Stimulated activated CD8-positive, alpha-beta memory T cell treated with anti-CD3 and anti-CD28 coated beads, Interleukin-7, amount 100 ng/mL, for 1 hour (primary cell): ENCODE measurements at places on chromosomes 12 and 14.

GRCh38 chr14:68018598-68018997, 199.0 kb downstream of the RAD51B start:
- DNase-seq, result no peak

DNA sequence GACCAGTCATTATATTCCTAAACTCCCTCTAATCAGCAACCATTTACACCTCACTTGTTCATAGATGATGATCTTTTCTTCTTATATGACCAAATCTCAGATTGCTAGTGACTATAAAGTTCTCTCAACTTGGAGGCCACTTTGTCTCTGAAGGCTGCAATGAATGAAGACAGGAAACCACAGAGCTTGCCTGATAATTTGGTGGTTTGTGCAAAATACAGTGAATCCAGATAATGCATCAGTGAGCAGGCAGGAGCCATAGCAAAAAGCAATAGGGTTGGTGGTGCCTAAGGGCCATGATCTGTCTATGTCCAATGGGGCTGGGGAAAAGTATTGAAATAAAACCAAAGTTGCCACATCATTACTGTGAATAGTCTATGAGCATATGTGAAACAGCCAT, 123.8 kb upstream of the LRFN5 start:
- no peak for DNase-seq

DNA sequence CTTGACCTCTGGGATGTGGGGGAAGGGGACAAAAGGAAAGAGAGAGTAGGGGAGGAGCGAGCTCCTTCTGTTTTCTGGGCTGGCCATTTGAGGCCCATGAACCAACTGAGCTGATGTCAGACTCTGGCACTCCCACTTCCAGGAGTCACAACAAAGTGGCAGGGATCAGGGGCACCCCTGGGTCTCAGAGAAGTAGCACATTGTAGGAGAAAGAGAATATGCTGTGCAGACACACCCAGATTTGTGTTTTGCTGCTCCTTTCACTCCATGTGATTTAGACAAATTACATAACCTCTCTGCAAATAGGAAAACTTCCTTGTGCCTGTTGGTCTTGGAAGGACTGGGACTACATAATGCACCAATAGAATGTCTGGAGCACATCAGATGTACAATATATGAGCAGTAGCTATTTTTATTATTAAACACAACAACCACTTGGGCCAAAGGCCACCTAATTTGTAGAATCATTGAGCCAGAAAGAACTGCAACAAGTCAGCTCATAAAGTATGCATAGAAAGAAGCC, 265.5 kb downstream of the ZFP36L1 start:
- DNase-seq, result no peak

DNA sequence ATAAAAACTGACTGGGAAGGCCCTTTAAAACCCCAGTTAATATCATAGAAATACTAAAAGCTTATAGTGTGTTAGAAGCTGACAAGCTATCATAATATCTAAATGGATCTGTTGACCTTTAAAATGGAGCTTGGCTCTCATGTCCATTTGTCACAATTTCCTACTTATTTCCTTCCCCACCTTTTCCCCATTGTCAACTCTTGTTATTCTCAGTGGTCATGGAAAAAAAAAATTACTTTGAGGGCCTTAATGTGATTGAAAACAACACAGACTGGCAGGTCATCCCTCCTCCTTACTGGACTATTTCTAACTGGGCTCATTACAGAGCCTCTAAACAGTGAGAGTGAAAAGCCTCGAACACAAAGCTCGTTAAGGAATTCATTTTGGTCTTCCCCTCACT, 13.7 kb upstream of the WNK1 start:
- DNase-seq, result no peak

GRCh38 chr12:43022838-43023237, 433.3 kb upstream of the PRICKLE1 start:
- no peak for DNase-seq

- DNase-seq, result no peak
These were observed 43.6 kb downstream of the ATL1 start for GRCh38 chr14:50603565-50603964.

- no peak for DNase-seq
These were observed 4.9 kb downstream of the CD9 start for GRCh38 chr12:6205144-6205539.
